Upper lobe of left lung (tissue), 6 donors: ENCODE measurements at places on chromosomes 13 and 19. TPM values are rescaled to one million over a fixed set of nuclear protein-coding genes. Genes with fewer than 3 reads are reported as not detected.

ASF1B gene
- 4.4 TPM for total RNA-seq

ZAR1L gene
- total RNA-seq, result not detected

DNA sequence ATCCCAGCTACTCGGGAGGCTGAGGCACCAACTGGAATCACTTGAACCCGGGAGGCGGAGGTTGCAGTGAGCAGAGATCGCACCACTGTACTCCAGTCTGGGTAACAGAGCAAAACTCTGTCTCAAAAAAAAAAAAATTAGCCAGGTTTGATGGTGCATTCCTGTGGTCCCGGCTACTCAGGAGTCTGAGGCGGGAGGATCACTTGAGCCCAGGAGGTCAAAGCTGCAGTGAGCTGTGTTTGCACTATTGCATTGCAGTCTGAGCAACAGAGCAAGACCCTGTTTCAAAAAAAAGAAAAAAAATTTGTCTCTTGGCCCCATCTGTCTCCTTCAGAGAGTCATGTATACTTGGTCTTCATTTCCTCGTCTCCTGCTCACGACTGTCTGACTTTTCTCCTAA lies 1.6 kb downstream of the CCDC97 start:
- no peak for DNase-seq
- no peak overlapping the region for H3K27ac ChIP-seq
- H3K4me1 ChIP-seq, result peaks cover 56% of the 10 kb centered on the region
- no peaks in the 10 kb centered on the region for H3K27me3 ChIP-seq

- H3K4me1 ChIP-seq, result no peaks in the 10 kb centered on the region
- no peak for DNase-seq
- no peak overlapping the region for H3K27ac ChIP-seq
- H3K4me3 ChIP-seq, result no peak overlapping the region
- no peaks in the 10 kb centered on the region for H3K36me3 ChIP-seq
Observed at GRCh38 chr13:101875717-101876393, 423.4 kb downstream of the ITGBL1 start.

- no peak for DNase-seq
- no peaks in the 10 kb centered on the region for H3K27me3 ChIP-seq
- H3K4me3 ChIP-seq, result no peak overlapping the region
- H3K27ac ChIP-seq, result no peak overlapping the region
Observed at GRCh38 chr13:41811588-41812021, 149.3 kb downstream of the VWA8 start.
